ENCODE measurements at places on chromosomes 2 and 18.

GRCh38 chr2:227862741-227863588 lies 8.5 kb upstream of the DAW1 start:
- peak; percentile 95 for DNase-seq

- no peak for DNase-seq
These were observed 51.9 kb upstream of the PCBP1 start for GRCh38 chr2:70035344-70035844.

GRCh38 chr2:174286172-174286571 lies 37.8 kb upstream of the OLA1 start:
- DNase-seq = no peak

DNA sequence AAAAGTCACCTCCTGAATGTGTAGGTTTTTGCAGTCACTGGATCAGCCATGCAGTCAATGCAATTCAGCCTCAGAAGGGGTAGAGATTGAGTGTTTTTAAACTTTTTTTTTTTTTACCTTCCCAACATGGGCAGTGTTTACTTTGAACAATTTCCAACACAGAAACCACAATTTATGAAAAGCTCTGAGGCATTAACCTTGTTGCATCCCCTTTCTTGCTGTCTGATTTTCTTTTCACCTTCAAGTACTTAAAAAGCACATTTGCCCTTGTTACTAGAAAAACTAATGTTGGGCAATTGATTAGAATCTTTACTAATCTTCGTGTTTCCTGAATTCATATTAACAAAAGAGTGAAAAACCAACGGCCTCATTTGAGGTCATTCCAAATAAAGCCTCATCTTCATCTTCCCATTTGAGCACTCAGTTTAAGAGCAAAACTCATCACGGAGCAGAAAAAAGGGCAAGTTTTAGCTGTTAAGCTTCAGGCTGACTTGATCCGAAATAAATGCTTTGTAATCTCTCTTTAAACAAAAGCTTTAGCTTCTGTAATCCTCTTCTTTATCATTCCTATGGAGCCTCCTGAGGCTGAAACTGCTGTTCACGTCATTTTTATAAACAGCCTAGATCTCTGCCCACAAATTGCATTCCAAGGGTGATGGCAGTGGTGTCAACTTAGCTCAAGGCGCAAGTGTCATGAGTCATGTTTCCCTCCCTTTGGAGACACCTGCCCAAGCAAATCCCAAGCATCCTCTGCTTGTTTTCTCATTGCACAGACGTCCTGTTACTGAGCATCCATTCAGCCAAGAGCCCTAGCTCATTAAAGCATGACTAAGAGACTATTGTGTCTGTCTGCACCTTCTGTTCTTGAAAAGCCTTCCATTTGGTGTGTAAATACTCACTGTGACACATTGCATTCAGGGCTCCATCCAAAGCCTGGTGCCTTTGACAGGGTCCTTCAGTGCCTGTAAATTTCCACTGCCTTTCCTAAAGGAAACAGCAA lies 107.7 kb downstream of the HNMT start:
- DNase-seq = peak; percentile 97
